Iris pigment epithelial cell (primary cell): ENCODE measurements at places on chromosomes 12 and 14.

DNA sequence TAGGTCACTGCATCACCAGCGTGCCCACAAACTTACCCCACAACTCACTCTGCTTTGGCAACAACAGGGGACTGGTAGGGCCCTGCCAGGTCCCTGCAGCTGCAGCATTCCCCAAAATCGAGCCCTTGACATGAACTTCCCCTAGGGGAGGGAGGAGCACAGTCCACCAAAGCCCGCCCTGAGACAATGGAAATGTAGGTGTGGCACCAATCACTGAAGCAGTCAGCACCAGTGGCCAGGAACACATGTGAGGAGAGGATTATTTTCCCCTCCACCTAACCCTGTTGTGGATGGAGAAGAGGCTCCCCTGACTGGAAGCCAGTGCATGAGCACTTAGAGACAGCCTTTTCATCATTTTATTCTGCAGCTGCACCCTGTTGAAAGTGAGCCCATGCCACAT lies 573.8 kb downstream of the SOX5 start:
- no peak for DNase-seq

DNA sequence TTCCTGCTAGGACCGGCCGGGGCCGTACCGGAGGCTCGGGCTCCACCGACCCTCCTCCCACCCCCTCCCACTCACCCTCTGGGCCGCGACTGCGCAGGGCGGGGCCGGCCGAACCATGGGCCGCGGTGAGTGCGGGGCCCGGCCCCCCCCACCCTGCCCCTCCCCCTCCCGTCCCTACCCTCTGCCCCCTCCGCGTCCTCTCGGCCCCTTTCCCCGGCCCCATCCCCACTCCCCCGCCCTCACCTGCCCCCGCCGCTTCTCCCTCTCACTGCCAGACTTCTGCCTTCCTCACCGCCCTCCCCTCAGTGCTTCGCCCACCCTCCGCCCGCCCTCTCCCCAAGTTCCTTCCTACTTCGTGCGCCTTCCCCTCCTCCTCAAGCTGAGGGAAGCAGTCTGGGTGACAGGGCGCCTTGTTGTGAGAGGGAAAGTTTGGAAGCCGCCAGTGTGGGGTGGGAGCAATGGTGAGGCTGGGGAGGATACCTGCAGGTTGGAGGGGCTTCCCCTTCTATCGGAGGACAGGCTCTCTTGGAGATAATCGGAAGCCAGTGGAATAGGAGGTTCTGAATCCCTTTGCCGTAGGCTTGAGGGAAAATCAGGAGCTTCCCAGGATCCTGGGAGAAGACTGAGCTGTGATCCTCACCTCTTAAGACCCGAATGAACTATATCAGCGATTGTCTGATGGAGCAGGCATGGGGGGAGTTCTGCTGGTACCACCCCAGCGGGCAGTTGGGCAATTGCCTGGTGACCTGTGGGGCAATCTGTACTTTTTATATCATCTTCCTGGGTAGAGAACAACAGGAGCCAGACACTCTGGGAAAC lies 472 bp downstream of the MBD6 start:
- DNase-seq, result peak; percentile 52

GRCh38 chr14:96783915-96784224 lies 13.3 kb upstream of the VRK1 start:
- DNase-seq, result no peak

DNA sequence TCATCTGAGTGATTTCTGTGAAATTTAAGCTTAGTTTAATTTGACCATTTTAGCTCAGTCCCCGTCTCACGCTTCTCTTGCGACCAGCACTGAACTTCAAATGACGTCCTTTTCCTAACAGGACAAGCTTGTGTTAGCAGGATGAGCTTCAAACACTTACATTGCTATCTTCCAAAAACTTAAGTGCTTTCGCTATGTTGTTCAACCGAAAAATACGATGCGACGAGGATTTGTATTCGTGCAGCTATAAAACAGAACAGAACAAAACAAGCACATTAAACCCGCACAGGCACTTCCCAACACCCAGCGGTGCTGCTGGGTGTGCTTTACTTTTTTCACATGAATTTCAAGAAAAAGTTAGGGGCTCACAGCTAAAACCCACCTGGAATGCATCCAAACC lies 64.2 kb upstream of the DICER1 start:
- no peak for DNase-seq

- no peak for DNase-seq
Measured at GRCh38 chr12:92007787-92008186, 137.9 kb downstream of the BTG1 start.

GRCh38 chr14:73823339-73823885 lies 28.2 kb upstream of the PTGR2 start:
- DNase-seq, result no peak

DNA sequence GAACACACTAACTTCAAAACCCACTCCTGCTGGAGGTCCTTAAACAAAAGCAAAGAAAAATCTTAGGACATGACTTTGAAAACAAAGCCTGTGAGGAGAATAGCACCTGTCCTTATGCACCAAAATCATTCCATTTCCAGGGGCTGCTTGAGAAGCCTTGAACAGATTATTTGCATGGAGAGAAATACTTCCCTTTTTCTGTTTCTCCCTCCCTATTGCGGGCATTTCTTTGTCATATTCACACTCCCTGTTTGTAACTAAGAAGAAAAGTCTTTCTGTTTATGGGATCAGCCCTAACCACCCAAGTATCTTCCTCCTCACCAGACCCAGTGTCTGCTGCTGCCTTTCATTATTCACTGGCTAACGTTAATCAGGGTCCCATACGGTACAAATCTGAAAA lies 218.8 kb downstream of the DPF3 start:
- DNase-seq, result no peak

DNA sequence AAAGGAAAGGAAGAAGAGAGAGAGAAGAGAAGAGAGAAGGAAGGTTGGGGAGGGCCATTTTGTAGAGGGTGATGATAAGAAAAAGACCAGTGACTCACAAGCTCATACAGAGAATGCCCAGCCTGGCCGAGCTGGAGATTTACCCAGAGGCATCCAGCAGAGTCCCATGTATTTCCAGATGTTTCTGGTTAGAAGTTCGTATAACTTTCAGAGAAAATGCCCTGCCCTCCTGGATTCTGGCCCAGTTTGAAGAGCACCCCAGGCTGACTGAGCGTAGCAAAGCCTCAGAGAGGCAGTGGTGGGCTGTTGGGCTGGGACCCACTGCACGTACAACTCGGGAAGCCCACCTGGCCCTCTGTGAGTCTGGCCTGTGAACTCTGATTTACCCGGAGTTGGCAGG lies 221.8 kb downstream of the SLC41A2 start:
- DNase-seq, result peak; percentile 54

GRCh38 chr12:31962076-31962475 lies 2.9 kb downstream of the RESF1 start:
- DNase-seq, result no peak

GRCh38 chr12:6236641-6236940 lies 36.4 kb downstream of the CD9 start:
- DNase-seq, result no peak

DNA sequence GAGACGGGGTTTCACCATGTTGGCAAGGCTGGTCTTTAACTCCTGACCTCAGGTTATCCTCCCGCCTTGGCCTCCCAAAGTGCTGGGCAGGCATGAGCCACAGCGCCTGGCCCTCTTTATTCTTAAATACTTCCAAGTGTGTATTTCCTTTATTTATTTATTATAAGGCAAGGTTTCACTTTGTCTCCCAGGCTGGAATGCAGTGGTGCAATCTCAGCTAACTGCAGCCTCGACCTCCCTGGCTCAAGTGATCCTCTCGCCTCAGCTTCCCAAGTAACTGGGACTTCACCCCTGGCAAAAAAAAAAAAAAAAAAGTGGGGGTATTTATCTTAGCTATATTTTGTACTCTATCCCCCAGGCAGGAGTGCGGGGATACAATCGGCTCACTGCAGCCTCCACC lies 6.8 kb downstream of the FAM216A start:
- peak; percentile 62 for DNase-seq

- peak; percentile 60 for DNase-seq
Measured at GRCh38 chr12:2752676-2753371, 41.9 kb upstream of the FKBP4 start.

DNA sequence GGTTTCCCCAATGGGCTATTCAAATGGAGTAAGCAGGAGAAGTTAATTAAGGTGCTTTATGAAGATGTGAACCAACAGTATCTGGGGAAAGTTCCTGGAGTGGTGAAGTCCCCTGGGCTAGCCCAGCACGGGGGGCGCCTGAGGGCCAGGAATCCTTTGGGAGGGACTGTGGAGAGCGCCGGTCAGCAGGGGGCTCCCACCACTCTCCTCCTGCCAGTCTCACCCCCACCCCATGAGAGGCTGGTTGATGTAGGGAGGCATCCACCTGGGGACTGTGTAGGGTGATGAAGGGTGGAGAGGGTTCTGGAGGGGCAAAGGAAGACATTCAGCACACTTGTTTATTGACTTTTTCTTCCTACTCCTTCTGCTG lies 4.4 kb downstream of the CEBPE start:
- DNase-seq, result no peak

GRCh38 chr12:130626601-130627000 lies 89.5 kb downstream of the RIMBP2 start:
- no peak for DNase-seq

DNA sequence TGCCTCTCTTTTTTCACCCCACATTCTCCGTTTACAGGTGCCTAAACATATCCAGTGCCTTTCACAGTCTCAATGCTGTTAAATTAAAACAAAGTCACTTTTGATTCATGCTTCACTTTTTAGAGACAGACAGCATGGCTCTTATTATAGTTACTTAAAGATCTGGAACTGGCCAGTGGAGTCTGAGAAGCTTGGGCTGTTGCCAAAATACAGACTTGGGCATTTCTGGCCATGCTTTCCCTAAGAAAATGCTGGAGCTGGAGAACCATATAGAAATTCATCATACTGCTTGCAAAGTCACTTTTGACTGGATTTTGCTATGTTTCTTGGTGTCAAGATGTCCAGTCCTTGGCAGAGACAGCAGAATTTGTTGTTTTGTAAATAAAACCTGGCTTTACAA lies 12.2 kb upstream of the GPR68 start:
- no peak for DNase-seq

- no peak for DNase-seq
Measured at GRCh38 chr14:67133144-67133543, 56.1 kb upstream of the GARIN2 start.

- DNase-seq, result peak; percentile 41
Measured at GRCh38 chr12:49982246-49983087, 9.7 kb downstream of the AQP6 start.

- DNase-seq, result no peak
Measured at GRCh38 chr12:61821381-61821780, 438.8 kb upstream of the USP15 start.

- peak; percentile 62 for DNase-seq
Measured at GRCh38 chr12:62123721-62124203, 136.4 kb upstream of the USP15 start.

DNA sequence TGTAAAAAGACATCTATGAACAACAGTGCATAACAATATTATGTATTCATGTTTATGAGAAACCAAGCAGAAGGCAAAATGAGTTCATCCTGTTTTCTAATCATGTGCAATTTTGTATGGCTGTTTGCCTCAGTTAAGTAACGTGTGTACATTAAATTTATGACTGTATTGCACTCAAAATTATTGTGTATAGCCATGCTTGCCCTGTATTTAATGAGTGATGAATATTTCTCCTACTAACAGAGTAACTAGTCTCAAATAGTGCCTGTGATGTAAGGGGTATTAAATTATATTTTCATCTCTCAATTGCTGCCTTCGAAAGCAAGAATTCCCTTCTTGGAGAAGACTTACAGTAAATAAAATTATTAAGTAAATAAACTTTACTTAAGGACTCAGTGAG lies 154.2 kb downstream of the NOVA1 start:
- DNase-seq, result no peak

DNA sequence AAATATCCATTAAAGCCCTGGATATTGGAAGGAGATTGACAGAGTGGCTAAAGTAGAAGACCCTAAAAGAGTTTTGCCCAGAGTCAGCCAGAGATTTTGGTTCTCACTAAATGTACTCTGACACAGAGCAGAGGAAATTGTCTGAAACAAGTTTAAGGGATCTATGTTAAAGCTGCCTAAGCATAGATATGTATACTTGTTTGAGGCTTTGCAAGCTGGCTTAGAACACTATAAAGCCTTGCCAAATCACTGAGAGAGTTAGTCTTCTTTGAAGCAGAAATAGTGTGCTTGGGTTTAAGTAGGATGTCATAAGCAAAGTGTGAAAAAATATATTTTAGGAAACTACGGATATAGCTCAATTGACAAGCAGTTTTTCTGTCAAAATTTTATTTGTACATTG lies 653.5 kb downstream of the FSCB start:
- DNase-seq, result no peak

DNA sequence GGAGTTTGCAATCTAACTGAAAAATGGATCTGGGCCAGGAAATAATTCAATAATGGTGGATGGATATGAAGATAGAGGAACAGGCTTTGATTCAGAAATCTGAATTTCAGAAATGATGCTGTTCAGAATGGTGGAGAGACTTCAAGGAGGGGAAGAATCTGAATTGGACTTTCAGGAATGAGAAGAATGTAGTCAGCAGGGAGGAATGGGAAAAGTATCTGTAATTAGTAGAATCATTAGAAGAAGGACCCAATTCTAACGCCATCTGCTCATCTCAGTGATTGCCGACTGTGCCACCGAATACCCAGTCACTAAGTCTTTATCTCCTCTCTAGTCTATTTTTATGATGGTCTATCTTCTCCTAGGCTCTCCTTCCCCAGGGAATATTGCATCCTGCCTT lies 363.2 kb downstream of the GALC start:
- no peak for DNase-seq

GRCh38 chr14:68391311-68392014 lies 401.4 kb downstream of the ZFP36L1 start:
- DNase-seq, result peak; percentile 82

DNA sequence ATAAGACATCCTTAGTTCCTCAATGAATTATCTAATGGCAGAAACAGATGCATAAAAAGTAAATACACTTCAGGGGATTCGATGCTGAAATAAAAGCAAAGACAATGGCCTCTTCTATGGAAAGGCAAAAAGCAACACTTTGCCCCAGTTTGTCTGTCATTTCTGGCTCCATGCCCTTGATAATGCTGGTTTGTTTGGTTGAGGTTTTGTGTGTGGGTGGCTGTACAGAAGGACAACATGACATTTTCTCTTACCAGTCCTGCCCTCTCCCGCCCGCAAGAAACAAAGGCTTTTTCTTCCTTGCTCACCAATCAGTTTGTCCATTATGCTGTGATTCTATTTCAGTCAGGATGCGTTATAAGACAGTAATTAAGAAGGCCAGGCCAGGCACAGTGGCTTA lies 18.1 kb upstream of the WDR89 start:
- DNase-seq, result no peak

DNA sequence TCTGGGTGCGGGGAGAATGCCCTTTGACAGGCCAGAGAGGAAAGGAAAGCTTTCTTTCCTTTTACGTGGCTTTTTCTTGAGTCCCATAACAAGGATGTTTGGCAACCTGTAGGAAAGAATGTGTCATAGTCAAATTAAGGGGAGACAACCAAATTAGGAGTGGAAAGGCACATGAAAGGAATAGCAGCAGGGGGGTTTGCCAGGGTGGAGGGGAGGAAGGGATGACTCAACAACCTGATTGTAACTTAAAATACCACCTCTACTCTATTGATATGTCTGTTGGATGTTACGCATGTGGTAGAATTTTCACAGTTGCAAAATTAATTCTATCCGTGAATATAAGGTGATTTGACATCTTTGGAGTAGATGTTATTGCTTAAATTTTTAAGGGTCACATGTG lies 28.5 kb upstream of the MYBPC1 start:
- no peak for DNase-seq
